Naive thymus-derived CD4-positive, alpha-beta T cell (primary cell): ENCODE measurements at places on chromosomes 5 and 9.

DNA sequence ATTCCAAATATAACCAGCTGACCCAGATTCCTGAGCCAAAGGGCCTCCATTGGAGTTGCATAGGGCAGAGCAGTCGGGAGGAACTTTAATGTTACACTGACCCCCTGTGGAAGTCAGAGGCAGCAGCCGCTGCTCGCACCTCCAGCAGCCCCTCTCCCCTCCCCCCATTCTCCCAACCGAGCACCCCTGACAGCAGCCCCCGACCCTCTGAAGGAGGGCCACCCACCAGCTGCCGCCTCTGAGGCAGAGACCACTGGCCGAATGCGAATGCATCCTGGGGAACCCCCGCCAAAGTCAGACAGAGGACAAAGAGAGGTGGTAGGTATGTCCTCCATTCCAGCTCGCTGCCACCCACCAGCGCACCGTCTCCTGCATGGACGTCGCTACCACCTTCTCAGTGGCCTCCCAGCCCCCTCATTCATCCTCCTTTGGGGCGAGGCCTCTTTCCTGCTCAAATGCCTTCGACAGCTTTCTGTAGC, 231.0 kb downstream of the CDK5RAP2 start:
- no peak for DNase-seq

GRCh38 chr5:109186759-109187158, 223.0 kb downstream of the PJA2 start:
- no peak for DNase-seq

DNA sequence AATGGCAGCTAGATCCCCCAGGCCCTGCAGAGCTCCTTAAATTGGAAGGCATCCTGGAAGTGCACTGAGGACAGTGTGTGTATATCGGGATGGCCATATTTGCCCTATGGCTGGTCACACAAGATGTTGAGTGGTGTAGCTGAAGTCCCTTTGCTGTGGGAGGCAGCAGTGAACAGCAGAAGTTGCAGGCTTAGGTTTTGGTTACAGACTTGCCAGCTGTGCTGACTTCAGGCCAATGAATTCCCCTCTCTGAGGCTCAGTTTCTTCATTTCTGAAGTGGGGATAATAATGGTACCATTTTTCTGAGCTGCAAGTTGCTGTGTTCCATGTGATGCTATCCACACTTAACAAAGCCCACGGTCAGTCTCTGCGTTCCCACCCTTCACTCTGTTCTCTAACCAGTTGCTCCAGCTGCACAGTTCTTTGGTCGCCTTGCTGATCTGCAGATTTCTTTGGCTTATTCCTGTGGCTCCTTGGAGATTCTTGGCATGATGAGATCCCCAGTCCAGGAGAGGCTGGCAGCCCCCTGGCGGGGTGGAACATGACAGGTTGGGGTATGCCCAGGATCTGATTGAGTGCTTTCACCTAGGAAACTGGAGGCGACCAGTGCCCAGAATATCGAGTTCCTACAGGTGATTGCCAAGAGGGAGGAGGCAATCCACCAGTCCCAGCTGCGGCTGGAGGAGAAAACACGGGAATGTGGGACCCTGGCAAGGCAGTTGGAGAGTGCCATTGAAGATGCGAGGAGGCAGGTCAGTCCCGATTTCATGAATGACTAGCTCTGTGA, 6.5 kb upstream of the GLE1 start:
- DNase-seq: no peak

- DNase-seq: no peak
Measured at GRCh38 chr5:181224390-181225229, 1.5 kb downstream of the TRIM41 start.

DNA sequence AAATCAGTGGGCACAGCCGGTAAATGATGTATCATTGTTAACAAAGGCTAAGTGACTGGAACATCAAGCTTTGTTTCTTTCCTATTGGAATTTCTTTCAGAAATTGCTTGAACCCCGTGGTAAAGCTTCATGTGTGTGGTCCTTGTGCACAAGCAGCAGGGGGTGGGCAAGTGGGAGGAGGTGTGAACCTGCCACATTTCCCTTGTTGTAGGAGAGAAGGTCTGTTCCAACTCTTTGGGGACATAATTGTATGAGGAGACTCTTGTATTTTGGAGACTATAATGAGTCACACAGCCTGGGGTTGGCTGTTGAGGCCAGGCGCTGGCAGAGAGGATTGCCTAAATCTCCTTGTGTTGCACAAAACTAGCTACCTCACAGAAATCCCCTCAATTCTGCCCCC, 620.5 kb downstream of the IRX1 start:
- DNase-seq: no peak

- no peak for DNase-seq
Measured at GRCh38 chr9:86246752-86247161, 12.7 kb downstream of the C9orf153 start.

GRCh38 chr5:17426104-17426749, 71.8 kb upstream of the TAF11L2 start:
- no peak for DNase-seq

DNA sequence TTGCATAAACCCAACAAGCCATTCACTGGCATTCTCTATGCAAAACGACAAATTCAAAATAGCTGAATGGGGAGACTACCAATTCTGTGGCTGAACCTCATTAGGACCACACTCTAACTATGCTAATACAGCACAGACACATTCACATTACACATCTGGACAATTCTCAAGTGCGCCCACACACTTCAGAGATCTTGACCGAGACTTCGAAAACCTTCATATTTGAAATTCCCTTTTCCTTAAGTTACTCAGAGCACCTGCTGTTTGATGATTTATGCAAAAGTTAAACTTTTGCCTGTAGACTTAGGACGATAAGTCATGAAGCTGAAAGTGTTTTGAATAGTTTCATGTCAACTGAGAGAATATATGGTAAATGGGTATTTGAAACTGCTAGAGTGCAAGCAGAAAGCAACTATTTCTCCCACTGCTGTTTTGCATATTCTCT, 111.9 kb downstream of the FBN2 start:
- DNase-seq: no peak

GRCh38 chr5:179376701-179377420, 31.6 kb upstream of the ADAMTS2 start:
- no peak for DNase-seq

- DNase-seq: no peak
Measured at GRCh38 chr5:173626505-173626820, 10.0 kb upstream of the BOD1 start.

- no peak for DNase-seq
Measured at GRCh38 chr9:113462781-113463286, 693 bp upstream of the RGS3 start.

DNA sequence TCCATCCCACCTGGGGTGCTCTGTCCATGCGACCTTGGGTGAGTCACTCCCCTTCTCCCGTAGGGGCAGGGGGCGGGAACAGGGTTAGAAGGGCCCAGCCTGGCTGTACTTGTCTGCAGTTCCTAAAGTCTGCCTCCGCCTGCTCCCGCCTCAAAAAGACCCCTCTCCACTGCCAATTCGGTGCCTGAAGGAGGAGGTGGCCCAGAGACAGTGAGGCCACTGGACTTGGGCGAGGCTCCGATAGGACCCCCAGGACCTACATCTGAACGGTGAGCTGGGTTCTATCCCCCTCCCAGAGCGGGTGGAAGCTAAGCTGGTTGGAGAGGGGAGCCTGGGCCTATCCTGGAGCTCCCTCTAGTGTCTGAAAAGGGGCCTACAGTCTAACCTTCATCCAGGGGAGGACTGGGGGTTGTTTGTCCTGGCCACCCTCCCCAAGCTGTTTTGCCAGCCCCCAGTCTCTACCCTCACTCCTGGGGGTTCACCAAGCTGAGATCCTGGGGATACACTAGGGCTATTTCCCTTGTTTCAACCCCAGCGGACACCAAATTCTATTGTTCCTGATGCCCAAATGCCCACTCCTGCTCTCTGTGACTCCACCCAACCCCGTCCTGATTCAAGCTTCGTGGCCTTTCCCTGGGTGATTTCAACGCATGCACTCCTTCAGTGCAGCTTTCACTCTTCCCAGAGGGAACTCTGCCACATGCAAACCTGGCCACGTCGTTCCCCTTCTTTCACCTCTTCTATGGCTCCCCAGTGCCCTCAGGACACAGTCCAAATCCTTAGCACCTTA, 6.1 kb upstream of the CRB2 start:
- peak; percentile 80 for DNase-seq

GRCh38 chr5:154729613-154730012, 25.6 kb upstream of the LARP1 start:
- no peak for DNase-seq

GRCh38 chr5:135847976-135848375, 13.5 kb downstream of the SLC25A48 start:
- DNase-seq: no peak
